AG08396 (cell line): ENCODE measurements at places on chromosomes 11 and 22.
A peak's percentile ranks its signal among the peaks of the same experiment; 100 is the strongest.

GRCh38 chr11:109426442-109427240, 4.7 kb downstream of the C11orf87 start:
- no peak for DNase-seq

DNA sequence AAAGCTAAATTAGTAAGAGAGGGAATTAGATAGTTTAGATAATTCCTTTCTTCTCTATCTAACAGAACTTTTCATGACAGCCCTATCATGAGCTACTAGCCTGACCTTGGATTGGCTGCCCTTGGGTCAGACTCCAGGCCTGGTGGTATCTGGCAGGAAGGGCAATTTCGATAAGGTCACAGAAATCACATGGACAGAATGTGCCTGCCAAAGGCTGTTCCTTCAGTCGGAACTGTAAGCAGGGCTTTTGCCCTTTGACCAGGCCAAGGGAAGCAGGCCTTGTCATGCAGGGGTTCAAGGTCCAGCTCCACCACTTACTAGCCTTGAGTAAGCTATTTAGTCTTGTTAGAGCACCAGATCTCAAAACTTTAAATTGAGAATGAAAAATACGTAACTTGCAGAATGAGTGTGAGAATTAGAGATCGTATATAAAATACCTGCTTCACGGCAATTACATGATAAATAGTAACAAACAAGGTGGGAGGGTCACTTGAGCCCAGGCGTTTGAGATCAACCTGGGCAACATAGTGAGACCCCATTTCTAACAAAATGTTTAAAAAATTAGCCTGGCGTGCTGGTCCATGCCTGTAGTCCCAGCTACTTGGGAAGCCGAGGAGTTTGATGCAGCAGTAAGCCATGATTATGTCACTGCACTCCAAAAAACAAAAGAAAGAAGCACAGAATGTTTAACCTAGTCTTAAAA, 60.8 kb upstream of the SC5D start:
- DNase-seq = no peak

DNA sequence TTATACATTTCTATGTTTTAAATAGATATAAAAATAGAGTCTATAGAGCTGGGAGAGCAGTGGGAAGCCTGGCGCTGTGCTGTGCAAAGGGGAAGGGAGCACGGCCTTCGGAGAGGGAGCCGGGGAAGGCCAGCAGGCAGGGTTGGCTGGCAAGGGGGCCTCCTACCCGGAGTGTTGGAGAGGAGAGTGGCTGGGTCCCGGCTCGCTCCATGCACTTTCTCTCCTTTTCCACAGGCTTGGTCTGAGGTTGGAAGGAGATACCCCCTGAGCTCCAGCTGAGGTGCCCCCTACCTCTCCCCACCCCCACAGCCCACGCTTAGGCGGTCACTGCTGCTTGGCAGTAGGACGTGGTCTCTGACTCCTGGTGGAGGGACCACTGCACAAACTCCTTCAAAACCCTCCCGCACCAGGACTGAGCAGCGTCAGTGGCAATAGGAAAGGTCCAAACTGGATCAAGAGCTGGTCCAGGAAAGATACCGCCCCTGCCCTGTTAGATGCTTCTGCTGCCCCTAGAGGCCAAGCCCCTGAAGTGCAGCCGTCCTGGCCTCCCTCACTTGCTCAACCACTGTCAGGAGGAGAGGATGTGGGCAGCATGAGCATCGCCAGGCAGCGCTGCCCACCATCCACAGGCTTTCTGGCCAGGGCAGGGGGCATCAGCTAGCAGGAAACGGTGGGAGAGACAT, 52.9 kb downstream of the SYT13 start:
- peak; percentile 89 for DNase-seq

DNA sequence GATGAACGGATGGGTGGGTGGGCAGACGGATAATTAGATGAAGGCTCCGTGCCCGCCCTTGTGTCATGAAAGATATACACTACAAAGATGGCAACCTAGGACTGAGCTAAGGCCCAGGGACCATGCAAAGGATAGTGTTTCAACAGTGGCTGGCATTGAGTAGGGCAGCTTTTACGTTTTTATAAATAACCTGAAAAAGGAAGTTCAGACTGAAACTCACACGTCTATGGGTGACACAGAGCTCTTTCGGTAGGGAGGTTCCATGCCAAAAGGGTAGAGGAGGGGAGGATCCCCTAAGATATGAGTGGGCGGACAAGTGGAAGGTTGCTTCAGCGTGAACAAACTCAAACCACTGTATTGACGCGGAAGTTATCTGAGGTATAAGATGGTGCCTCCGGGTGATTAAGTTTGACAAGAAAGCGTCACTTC, 90.5 kb downstream of the UBASH3B start:
- no peak for DNase-seq

DNA sequence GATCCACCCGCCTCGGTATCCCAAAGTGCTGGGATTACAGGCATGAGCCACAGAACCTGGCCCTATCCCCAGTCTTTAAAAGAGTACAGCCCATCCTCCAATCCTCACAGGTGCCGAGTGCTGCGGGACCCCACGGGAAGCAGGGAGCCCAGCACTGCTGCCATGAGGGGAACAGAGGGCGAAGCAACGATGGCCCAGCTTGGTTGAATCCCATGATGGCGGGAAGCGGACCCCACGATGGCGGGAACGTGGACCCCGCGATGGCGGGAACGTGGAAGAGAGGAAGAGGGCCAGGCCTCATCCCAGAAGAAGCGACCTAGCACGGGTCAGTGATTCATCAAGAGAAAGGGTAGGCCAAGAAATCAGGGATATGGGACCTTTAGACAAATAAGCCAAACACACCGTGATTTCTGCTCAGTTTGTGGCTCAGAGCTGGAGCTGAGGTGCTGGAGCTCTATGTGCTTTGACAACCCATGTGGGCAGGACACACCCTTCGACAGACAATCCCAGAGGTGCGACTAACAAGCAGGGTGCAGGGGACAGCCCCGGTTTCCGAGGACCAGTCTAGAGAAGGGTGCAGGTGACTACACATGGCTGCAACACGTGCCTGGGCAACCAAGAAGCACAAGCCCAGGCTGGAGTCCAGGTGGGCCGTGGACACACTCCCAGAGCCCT, 30.9 kb downstream of the BRD1 start:
- DNase-seq = no peak

DNA sequence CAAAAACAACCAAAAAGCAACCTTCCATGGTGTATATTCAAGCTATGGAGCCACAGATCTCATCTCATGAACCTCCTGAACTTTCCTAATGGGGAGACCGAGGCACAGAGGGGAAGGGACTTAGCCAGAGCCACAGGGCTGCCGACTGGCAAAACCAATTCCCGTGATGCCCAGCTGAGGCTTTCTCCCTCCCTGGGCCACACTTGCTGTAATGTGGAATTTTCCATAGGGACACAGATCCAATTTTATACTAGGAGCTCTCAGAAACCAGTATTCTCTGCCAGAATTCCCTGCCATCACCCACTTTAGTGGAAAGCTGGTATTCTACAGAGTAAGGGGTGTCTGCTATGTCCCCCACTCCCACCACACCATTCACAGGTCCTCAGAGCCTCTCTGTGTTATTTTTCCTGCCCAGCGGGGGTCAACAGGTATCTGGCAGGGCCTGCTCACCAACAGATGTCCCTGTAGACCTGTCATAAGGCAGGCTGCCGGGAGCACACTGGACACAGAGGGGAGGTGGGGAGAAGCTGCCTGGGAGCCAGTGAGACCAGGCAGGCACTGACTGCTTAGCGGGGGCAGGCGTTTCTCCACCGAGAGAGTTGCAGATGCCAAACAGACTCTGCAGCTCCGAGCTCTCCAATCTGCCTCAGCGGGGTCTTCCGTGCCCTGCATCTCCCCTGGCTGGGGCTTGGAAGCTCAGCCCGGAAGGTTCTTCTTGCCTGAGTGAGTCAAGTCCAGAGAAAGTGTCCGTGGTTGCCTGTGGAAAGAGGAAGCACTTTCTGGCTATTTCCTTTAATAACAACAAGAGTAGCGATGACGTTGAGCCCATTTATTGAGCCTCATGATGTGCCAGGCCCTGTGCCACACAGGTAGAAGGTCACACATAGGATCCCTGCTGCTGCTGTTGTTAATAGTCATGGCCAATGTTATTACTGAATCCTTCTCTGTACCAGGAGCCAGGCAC, 26.3 kb downstream of the RPS6KA4 start:
- no peak for DNase-seq

- DNase-seq = no peak
These were observed 684.9 kb downstream of the NTM start for GRCh38 chr11:132055296-132055695.

DNA sequence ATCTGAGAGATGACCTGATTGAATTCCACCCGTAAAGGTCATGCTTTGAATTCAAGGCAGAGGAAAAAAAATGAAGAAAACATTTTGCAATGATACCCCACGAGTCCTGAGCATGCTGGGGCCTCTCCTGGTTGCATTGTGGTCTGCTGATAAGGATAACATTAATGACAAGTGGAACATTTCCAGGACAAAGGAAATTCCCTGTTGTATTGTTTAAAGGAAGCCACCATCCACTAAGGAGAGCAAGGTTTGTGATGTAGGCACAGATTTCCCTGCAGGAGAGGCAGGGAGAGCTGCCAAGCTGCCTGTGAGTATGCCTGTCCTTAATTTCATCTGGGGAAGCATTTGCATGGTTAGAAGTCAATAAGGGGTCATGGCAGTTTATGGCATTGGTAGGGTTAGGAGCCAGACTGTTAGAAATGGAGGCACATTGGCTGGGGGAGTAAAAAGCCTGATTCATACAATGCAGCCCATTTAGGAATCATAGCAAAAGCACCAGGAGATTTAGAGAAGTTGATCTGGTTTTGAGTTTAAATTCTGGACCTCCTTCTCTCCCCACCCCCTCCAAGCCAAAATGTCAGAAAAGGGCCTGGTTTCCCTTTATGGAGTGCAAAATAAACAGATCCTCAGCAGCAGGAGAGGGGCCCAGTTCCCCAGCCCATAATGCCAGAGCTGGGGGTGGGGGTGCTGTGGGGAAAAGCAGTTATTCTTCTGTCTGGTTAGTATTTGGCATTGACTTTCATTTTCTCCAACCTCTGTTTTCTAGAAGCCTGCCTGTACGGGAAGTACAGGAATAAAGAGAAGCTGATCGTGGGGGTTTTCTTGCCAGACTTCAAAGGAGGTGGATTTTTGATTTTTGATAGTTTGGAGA, 22.1 kb downstream of the FLI1 start:
- no peak for DNase-seq

- no peak for DNase-seq
These were observed 496.6 kb downstream of the TBC1D22A start for GRCh38 chr22:47259049-47259448.

DNA sequence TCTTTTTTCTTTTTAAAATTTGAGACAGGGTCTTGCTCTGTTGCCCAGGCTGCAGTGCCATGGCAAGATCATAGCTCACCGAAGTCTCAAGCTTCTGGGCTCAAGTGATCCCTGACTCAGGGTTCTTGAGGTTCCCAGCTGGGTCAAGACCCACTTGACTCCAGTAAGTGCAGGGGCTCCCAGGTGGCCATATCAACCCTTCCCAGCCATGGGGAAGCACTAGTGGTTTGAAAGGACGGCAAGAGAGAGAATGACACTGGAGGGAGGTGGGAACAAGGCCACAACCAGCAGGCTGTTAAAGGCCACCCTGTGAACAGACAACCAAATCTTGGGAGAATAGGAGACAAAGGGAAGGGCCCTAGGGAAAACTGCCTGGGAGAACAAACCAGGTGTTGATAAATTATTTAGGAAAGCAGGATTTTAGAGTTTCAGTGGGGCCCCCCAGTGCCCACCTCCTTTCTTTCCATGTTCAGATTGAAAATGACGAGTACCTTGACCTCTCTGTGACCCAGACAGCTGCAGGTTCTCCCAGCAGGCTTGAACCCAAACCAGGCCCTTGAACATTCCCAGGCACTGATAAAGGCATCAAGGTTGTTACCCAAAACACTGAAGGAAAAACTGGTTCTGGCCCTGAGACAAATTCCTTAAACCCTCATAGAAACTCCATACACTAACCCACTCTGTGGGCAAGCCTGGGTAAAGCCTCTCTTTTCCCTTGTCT, 28.8 kb downstream of the KLHL22 start:
- no peak for DNase-seq

DNA sequence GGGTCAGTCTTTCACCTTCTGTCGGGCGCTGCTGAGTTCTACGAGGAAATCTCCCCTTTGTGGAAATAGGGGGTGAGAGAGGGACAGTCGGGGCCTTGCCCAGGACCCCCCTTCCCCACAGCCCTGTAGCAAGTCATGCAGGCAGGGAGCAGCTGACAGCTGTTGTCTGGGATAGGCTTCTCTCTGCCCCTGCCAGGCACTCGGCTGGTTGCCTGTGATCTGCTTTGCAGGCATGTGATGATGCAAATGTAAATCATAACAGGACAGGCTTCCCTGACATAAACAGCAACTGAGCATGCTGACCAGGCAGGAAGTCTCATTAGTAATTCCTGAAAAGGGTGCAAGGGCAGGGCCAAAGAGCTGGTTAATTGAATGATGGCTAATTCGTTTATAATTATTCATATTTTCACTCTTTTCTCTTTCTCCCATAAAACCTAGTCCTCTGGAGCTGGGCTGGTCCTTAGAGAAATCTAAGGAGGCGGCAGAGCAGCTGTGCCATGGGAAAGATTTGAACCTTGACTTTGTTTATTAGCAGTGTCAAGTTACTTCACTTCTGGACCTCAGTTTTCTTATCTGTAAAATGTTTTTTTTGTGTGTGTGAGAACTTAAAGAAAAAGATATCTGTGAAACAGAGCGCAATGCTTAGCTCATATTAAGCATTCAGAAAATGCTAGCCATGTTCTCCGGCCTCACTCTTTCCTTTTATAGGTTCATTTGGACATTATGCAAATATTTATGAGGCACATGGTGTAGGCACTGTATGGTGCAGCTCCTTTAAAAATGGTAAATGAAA, 129.7 kb downstream of the LDLRAD3 start:
- DNase-seq = peak; percentile 68

GRCh38 chr11:14336507-14337503, 22.2 kb downstream of the RRAS2 start:
- peak; percentile 66 for DNase-seq

DNA sequence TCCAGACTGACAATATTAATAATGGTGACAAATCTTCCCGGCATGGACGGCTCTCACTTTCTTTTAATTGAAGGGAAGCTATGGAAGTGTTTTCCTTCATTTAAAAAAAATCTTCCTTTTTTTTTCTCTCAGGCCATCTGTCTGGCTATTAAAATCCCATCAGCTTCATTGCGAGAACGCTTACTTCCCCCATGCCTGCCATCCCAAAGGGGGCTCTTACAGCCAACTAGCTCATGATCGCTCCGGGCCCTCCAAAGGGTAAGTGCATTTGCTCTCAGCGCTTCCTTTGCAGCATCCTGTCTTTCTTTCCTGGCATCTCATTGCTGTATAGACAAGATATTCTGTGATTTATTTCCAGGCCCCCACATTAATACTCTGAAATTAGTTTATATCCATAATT, 20.7 kb downstream of the CACNG2 start:
- no peak for DNase-seq

GRCh38 chr22:26981541-26981940, 324.2 kb downstream of the MIAT start:
- DNase-seq = no peak

DNA sequence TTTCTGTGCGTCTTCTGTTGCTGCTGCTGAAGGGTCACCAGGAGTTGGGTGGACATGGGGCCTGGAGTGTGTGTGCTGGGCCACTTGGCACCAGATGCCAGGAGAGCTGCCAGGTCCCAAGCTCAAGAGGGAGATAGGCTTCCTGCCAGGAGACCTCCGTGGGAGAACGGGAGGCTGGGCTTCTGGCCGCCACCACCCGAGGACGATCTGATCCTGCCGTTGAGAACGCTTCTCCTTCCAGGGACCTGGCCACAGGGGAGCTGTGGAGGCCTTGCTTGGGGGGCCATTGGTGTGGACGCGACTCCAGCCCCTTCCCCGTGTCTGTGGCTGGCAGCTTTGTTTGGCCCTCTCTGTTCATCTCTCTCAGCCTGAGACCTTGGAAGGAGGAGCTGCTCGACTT, 2.4 kb downstream of the BRSK2 start:
- no peak for DNase-seq

- DNase-seq = no peak
These were observed 208.1 kb downstream of the MYO18B start for GRCh38 chr22:25950111-25950510.

GRCh38 chr11:108620958-108621772, 27.6 kb upstream of the EXPH5 start:
- DNase-seq = no peak
